ENCODE measurements at places on chromosomes 16 and 17.

DNA sequence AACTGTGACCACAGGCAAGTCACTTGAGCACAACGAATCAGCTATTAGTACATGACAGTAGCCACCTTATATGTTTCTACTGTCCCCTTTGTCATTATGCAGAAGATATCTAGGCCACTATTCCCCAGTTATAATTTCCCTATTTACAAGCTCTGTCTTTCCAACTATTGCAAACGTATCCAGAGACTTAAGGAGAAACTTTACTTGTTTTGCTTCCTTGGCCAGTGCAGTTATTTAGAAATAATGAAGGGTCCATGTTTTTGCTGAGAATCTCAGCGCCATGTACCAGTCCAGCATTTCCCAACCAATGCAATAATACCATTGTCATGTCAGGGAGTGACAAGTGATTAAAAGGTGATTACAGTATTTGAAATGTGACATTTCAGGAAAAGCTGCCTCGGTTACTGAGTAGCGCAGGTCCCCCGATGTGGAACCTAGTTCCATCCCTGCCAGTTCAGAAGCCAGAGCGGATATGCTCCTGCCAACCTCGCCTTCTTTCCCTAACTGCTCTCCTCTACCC is 743 bp downstream of the ZNF624 start:
- DNase-seq = no peak

DNA sequence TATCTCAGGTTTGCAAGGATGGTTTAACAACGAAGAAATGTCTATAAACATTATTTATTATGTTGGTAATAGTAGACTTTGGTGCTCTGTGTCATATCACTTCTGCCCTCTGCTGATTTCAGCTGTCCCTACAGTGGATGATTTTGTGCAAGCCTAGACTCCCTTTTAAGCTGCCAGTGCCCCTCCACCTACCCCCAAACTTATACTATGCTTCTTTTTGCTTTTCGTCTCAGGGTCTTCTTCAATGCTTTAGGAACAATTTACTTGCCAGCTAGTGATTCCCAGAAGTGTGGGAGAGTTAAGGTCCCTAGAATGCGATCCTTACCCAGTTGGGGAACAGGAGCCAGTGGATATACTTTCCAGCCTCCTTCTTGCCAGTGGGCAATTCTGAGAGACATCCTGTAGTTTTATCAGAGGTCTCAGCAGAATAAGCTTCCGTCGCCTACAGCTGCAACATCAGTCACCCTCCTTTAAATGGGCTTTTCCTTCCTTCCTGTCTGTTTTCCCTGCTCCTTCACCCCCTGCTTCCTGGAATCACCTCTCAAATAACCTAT is 4.1 kb downstream of the ICAM2 start:
- no peak for DNase-seq

GRCh38 chr17:82440469-82440981 is 10.0 kb downstream of the CYBC1 start:
- no peak for DNase-seq

- DNase-seq = no peak
These were observed 14.1 kb downstream of the CD7 start for GRCh38 chr17:82302991-82303943.

DNA sequence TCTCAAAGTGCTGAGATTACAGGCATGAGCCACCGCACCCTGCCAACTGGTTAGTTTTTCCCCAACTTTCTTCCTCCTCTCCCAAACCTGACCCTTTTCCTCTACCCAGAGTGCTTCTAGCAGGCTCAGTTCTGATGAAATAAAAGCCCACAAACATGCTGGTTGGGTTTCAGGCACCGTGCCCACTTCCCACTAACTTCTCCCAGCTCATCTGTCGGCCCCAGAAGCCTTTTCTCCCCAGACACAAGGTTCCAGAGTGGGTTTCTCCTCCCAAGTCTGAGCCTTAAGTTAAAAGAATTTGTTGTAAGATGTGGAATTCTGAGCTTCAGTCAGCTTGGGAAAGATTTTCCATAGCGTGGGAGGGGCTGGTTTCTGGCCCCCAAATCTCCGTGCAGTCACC is 11.5 kb upstream of the SCN4A start:
- DNase-seq = peak; percentile 85

- DNase-seq = no peak
These were observed 229.7 kb upstream of the RPL38 start for GRCh38 chr17:73973586-73974409.

GRCh38 chr17:78991906-78992532 is 12.3 kb upstream of the LGALS3BP start:
- DNase-seq = no peak

- no peak for DNase-seq
These were observed 356.9 kb downstream of the C16orf95 start for GRCh38 chr16:86960266-86960665.

DNA sequence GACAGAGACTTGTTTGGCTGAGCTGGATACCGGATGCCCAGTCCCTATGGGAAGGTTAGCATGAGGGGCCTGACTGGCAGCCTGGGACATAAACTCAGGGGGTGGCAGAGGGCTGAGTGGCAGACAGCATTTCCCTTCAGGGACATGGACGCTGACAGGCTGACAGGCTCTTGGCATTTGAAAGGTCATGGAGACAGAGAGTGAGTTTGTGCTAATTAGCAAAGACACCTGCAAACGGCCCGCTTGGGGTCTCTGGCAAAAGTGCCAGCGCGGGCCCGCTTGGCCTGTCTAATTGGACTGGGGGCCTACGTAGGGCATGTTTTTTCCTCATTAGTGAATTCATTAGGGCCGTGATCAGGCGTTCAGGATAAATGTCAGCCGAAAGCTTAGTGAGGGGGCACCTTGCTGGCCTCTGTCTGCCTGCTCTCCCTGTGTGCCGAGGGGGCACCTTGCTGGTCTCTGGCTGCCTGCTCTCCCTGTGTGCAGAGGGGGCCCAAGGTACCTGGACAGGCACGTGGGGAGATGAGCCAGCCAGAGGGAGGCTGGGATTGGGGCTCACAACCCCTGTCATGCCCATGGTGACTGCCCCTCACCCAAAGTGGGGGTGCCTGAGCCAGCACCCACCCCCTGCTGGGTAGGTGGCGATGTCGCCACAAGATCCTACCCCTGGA is 7.7 kb downstream of the NECAB2 start:
- no peak for DNase-seq

DNA sequence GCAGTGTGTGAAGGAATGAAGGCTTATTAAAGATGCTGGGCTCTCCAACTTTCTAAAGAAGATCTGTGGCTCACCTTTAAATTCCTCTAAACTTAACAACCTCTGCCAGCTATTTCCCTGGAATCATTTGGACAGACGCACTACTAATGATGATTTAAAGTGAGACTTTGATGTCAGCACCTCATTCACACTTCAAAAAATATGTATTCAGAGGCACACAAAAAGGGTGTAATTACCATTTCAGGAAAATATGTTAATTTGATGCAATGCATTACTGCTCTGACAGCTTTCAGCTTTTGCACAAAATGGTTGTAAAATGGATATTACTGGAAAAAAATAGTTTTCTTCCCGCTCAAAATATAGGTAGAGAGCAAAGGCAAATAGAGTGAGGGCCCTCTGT is 423.9 kb upstream of the ASIC2 start:
- DNase-seq = no peak

- peak; percentile 44 for DNase-seq
These were observed 13.4 kb downstream of the NATD1 start for GRCh38 chr17:21239680-21240368.

DNA sequence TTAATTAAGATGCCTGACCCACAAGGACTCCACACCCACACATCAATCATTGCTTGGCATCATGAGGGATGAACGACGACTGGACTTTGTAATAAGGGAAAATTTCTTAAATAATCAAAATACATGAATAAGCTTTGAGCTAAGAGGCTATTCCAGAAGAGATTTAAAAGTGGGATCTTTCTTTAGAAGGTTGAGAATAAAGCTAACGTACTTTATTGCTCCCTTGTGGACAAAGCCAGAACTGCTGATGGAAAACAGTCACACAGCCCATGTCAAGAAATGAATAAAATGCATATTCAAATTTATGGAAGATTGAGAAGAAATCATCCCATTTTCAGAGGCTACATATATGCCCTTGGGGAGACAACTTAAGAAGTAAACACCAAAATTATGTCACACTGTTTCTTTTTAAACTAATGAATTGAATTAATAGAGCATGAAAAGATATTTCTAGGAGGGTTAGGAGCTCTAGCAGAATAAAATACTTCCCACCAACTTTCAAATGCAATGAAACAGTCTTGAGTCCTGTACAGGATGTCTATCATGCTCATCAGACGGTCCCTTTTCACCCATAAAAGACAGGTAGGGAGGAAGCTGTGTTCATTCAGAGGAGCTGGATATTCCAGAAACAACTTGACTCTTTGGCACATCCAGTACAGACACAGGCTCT is 60.2 kb upstream of the PHOSPHO1 start:
- peak; percentile 25 for DNase-seq

DNA sequence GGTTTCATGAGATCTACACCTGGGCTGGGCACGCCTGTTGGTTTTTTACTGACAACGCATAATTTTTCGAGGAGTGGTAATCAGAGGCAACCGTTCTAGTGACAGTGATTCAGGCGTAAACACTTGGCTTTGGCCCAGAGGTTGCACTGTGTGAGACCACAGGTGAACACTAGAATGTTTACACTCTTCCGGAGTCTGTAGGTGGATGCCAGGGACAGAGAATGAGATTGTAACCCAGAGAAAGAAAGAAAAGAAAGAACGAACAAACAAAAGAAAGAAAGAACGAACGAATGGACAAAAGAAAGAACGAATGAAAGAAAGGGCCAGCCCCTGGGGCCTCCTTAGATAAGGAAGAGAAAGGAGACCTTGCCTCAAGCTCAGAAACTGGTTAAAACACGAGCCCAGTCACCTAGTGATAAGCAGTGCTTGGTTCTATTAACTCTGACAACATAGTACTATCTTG is 113.2 kb downstream of the PRKCB start:
- no peak for DNase-seq

GRCh38 chr16:49419006-49419405 is 45.4 kb downstream of the C16orf78 start:
- DNase-seq = no peak

GRCh38 chr17:79990704-79991103 is 45.0 kb downstream of the TBC1D16 start:
- no peak for DNase-seq

GRCh38 chr16:78961464-78961863 is 639.1 kb downstream of the MAF start:
- no peak for DNase-seq

GRCh38 chr17:82808921-82809905 is 30.6 kb downstream of the ZNF750 start:
- DNase-seq = no peak

- no peak for DNase-seq
These were observed 4.4 kb upstream of the HASPIN start for GRCh38 chr17:3719265-3719664.

- DNase-seq = no peak
These were observed 6.3 kb downstream of the APOH start for GRCh38 chr17:66222798-66223350.

GRCh38 chr17:72661116-72661944 is 431.2 kb downstream of the SLC39A11 start:
- no peak for DNase-seq

- no peak for DNase-seq
These were observed at the start of gene HID1 for GRCh38 chr17:74972107-74972972. HID1 (minus strand) TSS chr17:74972759; CDS start chr17:74972656, 103 bp downstream.

GRCh38 chr16:87006789-87007745 is 310.1 kb downstream of the C16orf95 start:
- DNase-seq = no peak

Measured in AG10803 (cell line).